Fibroblast of the aortic adventitia (primary cell): ENCODE measurements at places on chromosomes 12 and 14. TPM values are rescaled to one million over a fixed set of nuclear protein-coding genes. Genes with fewer than 3 reads are reported as not detected.

Gene TOMM20L
- not detected in 2 replicates for total RNA-seq

Gene TRPV4
- 0.25 and 2.1 TPM in 2 replicates for total RNA-seq

Gene IKZF4
- total RNA-seq = 0.65 and 3.4 TPM in 2 replicates

Gene SLC25A47
- not detected in 2 replicates for total RNA-seq

Gene PTPRB
- total RNA-seq = 3.6 and 5.6 TPM in 2 replicates

Gene BEGAIN
- total RNA-seq = 0.18 and 0.33 TPM in 2 replicates

Gene LRP6
- total RNA-seq = 44.2 and 116 TPM in 2 replicates

Gene NTS
- total RNA-seq = 0.09 TPM in 1 of 2 replicates, not detected in the other

Gene TCP11L2
- 36.1 and 42.4 TPM in 2 replicates for total RNA-seq

Gene TAS2R43
- total RNA-seq = 1.3 and 2.3 TPM in 2 replicates

Gene CCDC175
- total RNA-seq = not detected in 2 replicates

Gene ZC2HC1C
- 0.90 and 1.6 TPM in 2 replicates for total RNA-seq

Gene SERPINA12
- not detected in 2 replicates for total RNA-seq

Gene ZNF664
- total RNA-seq = 28.3 and 73.3 TPM in 2 replicates

Gene MGAT4C
- total RNA-seq = under 0.01 and 0.09 TPM in 2 replicates

Gene AICDA
- total RNA-seq = not detected in 2 replicates

Gene ELK3
- total RNA-seq = 18.6 and 75.0 TPM in 2 replicates

Gene MDGA2
- not detected in 2 replicates for total RNA-seq

Gene FSCB
- total RNA-seq = 0.09 and 1.4 TPM in 2 replicates

Gene LRTM2
- total RNA-seq = not detected in 2 replicates

Gene ANHX
- not detected in 2 replicates for total RNA-seq

Gene IAPP
- total RNA-seq = not detected in 2 replicates

Gene SOCS4
- 11.6 and 25.0 TPM in 2 replicates for total RNA-seq

Gene TSPAN31
- total RNA-seq = 17.3 and 43.9 TPM in 2 replicates

Gene OASL
- total RNA-seq = 0.33 TPM in 1 of 2 replicates, not detected in the other

Gene CISTR
- not detected in 2 replicates for total RNA-seq

Gene TBC1D30
- 0.18 and 0.98 TPM in 2 replicates for total RNA-seq

Gene SNRNP35
- 15.7 and 37.7 TPM in 2 replicates for total RNA-seq

Gene RERG
- not detected in 2 replicates for total RNA-seq

Gene TROAP
- total RNA-seq = 4.0 and 11.3 TPM in 2 replicates

Gene BEST3
- total RNA-seq = not detected in 2 replicates

Gene SRSF5
- total RNA-seq = 101 and 618 TPM in 2 replicates

Gene SDR9C7
- total RNA-seq = not detected in 2 replicates
